ENCODE measurements at places on chromosomes 12 and 14. TPM values are rescaled to one million over a fixed set of nuclear protein-coding genes. Genes with fewer than 3 reads are reported as not detected.

Gene FAM186B
- 0.64 TPM for polyA plus RNA-seq

Gene KRT3
- not detected for polyA plus RNA-seq

Gene BRAP
- polyA plus RNA-seq: 23.9 TPM

Gene P2RX7
- 0.79 TPM for polyA plus RNA-seq

Gene ACADS
- 77.1 TPM for polyA plus RNA-seq

Gene TMEM63C
- polyA plus RNA-seq: 0.80 TPM

Gene ZNF219
- 49.5 TPM for polyA plus RNA-seq

Gene SLC17A8
- not detected for polyA plus RNA-seq

Gene KLRD1
- 0.10 TPM for polyA plus RNA-seq

- DNase-seq: no peak
Observed at GRCh38 chr12:62625228-62625627, 158.6 kb downstream of the MON2 start.

GRCh38 chr12:62698701-62699101 lies 232.1 kb downstream of the MON2 start:
- DNase-seq: peak; percentile 70

- peak; percentile 7 for DNase-seq
Observed at GRCh38 chr14:33414041-33414440, 475.4 kb downstream of the NPAS3 start.

DNA sequence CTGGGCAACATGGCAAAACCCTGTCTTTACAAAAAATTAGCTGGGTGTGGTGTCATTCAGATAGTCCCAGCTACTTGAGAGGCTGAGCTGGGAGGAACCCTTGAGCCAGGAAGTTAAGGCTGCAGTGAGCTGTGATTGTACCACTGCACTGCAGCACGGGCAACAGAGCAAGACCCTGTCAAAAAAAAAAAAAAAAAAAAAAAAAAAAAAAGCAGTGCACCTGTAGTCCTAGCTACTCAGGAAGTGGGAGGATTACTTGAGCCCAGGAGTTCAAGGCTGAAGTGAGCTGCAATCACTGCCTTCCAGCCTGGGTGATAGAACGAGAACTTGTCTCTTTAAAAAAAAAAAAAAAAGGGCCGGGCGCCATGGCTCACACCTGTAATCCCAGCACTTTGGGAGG lies 5.6 kb downstream of the REM2 start:
- DNase-seq: no peak

DNA sequence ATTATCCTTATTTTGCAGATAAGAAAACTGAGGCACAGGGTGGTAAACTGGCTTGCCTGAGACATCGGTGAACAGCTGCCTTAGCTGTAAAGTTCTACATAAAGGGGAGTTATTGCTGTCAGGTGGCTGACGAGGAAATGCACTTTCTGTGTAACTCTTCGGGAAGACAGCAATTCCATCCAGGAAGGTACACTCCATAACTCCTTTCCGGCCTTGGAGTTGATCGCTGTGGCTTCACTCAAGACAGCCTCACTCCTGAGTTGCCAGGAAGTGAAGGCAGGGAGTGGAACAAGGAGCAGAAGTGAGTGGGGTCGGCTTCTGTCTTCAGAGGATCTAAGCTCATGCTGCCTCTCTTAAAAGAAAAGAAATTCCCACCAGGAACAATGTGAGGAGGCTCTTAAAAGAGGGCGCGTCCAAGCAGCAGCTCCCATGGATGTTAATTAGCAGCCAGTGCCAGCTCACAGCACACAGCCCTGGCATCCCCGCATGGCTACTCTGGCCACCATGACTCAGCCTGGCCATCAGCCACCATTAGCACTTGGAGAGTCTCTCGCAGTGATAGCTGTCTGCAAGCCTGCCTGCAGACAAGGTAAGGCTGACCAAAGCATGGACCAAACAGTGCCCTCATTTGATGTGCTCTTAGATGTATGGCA lies 60.3 kb downstream of the NUAK1 start:
- no peak for DNase-seq

DNA sequence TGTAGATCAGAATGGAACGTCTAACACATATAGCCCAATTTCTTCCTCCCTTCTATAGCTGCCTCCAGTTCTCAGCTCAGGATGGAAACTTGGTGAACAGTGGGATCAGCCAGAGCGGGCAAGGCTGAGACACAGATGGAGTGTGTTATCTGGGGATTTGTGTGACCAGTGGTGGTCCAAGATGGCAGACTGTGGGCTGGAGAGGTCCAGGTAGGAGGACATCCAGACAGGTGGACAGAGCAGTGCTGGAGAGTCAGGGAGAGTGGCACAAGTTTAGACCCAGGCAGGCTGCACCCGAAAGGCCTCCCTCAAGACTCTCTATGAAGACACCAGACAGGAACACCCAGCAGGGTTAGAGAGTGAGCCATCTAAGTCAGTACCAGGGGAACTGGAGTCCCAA lies 116.1 kb upstream of the CPSF6 start:
- DNase-seq: no peak

DNA sequence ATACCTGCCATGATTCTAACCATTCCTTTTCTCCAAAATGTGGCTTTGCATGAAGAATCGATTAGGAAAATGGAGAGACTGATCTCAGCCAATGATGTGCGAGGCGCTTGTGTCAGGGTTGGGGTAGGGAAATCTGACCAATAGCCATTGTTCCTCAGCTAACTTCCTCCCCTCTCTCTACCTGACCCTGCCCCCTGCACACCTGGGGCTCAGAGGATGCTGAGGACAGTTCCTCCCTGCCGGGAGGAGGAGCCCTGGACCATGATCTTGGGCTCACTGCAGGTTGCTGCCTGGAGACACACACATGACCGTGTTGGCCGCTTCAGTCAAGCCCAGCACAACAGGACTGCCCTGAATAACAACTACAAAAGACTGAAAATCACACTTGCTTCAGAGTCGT lies 119.8 kb upstream of the SFSWAP start:
- DNase-seq: no peak

DNA sequence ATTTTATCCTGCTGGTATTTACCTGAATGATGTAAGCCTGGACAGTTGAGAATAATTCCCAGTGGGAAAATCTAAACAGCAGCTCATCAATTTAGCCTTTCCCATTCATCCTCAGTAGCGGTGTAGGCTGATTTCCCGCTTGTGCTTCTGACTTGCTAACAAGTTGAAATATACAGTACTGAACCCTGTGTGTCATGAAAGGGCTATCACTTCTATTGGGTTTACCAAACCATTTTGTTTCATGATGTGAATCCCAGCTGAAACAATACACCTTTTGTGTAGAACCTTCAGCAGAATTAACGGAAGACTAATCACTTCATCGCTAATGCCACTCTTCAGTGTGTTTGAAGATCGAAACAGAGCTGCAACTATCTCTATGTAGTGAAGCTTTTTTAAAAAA lies 88.4 kb downstream of the POLR3B start:
- no peak for DNase-seq

DNA sequence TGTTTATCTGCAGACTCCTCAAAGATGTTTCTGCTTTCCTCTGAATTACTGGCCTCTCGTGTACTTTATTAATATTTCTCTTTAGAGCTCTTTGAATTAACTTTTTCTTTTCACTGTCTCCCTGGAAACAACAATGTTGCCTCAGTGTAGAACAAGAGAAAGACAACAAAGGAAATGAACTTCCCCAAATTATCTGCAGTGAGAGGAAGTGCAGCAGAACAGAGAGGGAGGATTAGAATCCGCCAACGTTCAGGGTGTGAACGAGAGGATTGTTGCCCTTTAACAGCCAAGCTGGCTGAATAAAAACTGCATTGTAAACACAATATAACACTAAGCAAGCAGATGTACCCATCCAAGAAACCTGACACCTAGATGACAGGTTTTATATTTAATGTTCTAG lies 375.9 kb downstream of the GALC start:
- no peak for DNase-seq

- DNase-seq: no peak
Observed at GRCh38 chr12:29239336-29239735, 90.3 kb downstream of the FAR2 start.

GRCh38 chr14:26984311-26985177 lies 386.7 kb upstream of the NOVA1 start:
- DNase-seq: peak; percentile 81

DNA sequence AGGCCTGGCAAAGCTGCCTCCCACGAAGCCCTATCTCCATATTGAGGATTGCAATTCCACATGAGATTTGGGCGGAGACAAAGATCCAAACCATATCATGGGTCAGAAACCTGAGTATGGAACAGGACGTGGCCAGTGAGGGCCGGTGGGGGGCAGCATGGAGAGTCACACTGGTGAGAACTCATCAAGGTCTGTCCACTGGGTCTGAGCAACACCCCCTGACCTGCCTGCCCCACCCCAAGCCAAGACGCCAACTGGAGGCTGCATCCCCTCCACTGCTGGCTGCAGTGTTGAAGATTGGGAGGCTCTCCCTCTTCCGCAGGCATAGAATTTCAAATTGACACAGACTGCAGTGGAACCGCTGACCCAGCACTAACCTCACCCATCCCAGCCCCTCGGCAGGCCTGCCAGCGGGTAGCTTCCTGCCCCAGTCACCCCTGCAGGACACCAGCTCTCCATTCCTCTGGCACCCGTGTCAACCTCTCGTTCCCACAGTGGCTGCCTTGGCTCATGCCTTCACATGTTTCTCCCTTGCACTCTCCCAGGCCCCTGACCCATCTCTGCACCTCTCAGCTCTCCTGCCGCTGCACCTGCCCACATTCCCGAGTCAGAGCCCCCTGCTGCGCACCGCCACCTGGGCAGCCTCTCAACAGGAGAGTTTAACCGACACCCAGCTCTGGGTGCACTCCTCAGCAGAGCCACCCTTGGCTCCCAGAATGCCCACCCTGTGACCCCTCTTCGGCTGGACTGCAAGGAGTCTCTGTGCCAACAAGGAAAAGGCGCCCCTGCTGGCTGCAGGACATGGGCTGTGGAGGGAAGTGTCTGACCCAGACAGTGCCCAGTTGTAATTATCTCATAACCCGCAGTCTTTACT lies 45.2 kb upstream of the PPP2R5C start:
- DNase-seq: no peak

GRCh38 chr12:47939009-47939601 lies 24.3 kb upstream of the TMEM106C start:
- DNase-seq: no peak

GRCh38 chr12:4178424-4179170 lies 95.0 kb upstream of the CCND2 start:
- DNase-seq: no peak

DNA sequence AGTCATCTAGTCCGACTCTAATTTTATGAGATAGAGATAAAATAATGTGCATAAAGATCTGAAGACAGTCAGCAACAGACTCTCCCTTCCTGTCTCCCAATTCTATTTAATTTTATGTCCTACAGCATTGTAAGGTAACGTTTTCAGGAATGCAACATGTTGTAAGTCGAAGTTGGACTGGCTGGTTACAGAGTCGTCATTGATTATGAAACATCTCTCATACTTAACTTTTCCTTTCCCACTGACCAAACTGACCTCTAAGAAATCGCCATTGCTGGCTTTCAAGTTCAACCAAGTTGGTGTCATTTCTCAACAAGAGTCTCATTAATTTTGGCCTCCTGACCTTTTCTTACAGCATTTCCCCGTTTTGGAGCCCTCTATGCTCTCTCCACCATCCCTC lies 4.9 kb upstream of the RIC8B start:
- DNase-seq: peak; percentile 43

- no peak for DNase-seq
Observed at GRCh38 chr14:90523961-90524875, 127.4 kb downstream of the CALM1 start.

- no peak for DNase-seq
Observed at GRCh38 chr14:99579120-99579836, 24.7 kb downstream of the CCDC85C start.

GRCh38 chr14:100568998-100569733 lies 18.1 kb downstream of the BEGAIN start:
- no peak for DNase-seq

GRCh38 chr14:44109036-44109435 lies 398.0 kb downstream of the FSCB start:
- DNase-seq: no peak

- no peak for DNase-seq
Observed at GRCh38 chr12:11158885-11159444, 12.0 kb upstream of the SMIM10L1 start.

DNA sequence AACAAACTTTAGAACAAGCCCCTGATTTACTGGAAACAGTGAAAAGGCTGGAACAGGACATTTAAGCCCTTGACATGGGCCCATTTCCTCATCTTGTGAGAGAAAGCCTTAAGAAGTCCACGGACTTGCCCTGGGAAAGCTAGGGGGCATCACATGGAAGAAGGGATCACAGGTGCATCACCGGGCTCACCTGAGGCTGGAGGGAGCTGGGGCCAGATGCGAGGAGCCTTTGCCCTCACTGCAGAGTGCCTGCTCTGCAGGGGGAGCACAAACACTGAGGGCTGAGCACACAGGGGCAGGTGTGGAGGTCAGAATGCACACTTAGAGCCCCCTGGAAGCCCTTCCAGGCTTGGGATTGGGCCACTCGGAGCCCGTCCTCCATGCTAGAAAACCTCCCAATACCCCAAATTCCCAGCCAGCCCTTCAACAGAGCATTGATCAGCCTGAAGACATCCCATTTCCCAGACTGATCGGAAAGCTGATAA lies 5.2 kb upstream of the KRT1 start:
- DNase-seq: no peak

GRCh38 chr12:65287426-65287825 lies 8.9 kb downstream of the MSRB3 start:
- DNase-seq: no peak

- DNase-seq: no peak
Observed at GRCh38 chr12:18165422-18165871, 75.5 kb upstream of the RERGL start.

GRCh38 chr12:292186-292585 lies 29.6 kb upstream of the SLC6A13 start:
- DNase-seq: no peak

DNA sequence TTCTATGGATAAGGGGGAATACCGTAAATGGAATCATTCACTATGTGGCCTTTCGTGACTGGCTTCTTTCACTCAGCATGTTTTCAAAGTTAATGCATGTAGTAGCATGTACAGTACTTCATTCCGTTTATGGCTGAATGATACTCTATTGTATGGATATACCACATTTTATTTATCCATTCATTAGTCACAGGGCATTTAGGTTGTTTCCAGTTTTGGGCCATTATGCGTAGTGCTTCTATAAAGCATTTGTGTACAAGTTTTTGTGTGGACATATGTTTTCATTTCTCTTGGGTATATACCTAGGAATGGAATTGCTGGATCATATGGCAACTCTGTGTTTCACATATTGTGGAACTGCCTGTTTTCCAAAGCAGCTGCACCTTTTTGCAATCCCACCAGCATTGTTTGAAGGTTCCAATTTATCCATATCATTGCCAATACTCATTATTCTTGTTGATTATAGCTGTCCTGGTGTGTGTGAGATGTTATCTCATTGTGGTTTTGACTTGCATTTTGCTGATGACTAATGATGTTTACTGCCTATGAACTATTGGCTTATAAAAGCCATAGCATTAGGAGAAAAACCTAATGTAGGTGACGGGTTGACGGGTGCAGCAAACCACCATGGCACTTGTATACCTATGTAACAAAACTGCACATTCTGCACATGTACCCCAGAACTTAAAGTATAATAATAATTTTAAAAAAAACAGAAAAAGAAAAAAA lies 45.5 kb downstream of the ATF7IP start:
- no peak for DNase-seq

GRCh38 chr12:119668324-119668841 lies 450 bp downstream of the PRKAB1 start:
- no peak for DNase-seq
